ENCODE measurements at places on chromosomes 2 and 18. TPM values are rescaled to one million over a fixed set of nuclear protein-coding genes. Genes with fewer than 3 reads are reported as not detected.

Gene SH2D6
- not detected for total RNA-seq

Gene WDR12
- total RNA-seq, result 15.9 TPM

Gene ALMS1
- total RNA-seq, result 8.7 TPM

Gene FBXO36
- total RNA-seq, result 0.98 TPM

Gene EMILIN1
- 22.3 TPM for total RNA-seq

DNA sequence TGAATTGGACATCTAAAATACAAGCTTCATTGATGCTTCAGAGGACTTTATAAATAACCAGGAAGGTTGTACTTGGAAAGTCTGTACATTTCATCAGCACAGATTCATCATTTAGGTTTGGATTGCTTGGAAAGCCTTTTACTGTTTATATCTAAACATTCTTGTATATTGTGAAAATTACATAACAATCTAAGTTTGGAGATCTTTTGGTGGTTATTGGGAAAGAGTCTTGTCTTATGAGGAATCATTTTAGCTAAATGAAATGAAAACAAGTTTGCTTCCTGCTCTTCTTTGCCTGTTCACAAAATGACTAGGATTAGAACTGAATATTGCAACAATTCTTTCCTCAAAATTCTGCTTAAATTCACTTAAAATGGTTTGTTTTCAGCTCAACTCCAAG lies 79.3 kb downstream of the ABI2 start:
- H3K4me3 ChIP-seq, result no peak overlapping the region
- no peak for DNase-seq
- H3K27ac ChIP-seq, result no peak overlapping the region
- H3K36me3 ChIP-seq, result peaks cover 38% of the 10 kb centered on the region
- peaks cover 11% of the 10 kb centered on the region for H3K4me1 ChIP-seq

- H3K4me3 ChIP-seq, result no peak overlapping the region
- no peaks in the 10 kb centered on the region for H3K27me3 ChIP-seq
- peaks cover 5% of the 10 kb centered on the region for H3K4me1 ChIP-seq
- H3K27ac ChIP-seq, result no peak overlapping the region
- H3K36me3 ChIP-seq, result no peaks in the 10 kb centered on the region
- no peak for DNase-seq
Observed at GRCh38 chr2:39636306-39636705, 29.4 kb upstream of the TMEM178A start.

Data from right atrium auricular region (tissue), 2 donors.